ENCODE measurements at places on chromosomes 6 and 20. TPM values are rescaled to one million over a fixed set of nuclear protein-coding genes. Genes with fewer than 3 reads are reported as not detected.
A peak's percentile ranks its signal among the peaks of the same experiment; 100 is the strongest.

DNA sequence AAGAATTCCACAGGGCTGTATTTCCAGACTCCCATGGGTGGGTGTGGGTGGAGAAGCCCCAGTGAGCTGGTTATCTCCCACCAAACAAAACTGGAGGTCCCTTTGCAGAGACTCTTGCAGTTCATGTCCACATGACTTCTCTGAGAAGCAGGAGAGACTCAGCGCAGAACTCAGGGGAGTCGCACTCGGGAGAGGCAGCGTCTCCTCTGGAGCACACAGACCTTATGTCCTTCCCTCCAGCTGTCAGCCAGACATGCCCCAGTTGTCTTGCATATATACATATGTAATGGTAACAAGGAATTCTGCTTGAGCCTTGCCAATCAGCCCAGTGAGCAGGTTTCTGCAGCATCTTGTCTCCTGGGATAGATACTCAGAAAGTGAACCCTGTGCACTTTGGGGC, 23.8 kb downstream of the MYT1 start:
- no peaks in the 10 kb centered on the region for H3K27me3 ChIP-seq
- no peaks in the 10 kb centered on the region for H3K36me3 ChIP-seq
- no peak overlapping the region for H3K4me3 ChIP-seq
- H3K27ac ChIP-seq, result no peak overlapping the region
- DNase-seq, result no peak

DNA sequence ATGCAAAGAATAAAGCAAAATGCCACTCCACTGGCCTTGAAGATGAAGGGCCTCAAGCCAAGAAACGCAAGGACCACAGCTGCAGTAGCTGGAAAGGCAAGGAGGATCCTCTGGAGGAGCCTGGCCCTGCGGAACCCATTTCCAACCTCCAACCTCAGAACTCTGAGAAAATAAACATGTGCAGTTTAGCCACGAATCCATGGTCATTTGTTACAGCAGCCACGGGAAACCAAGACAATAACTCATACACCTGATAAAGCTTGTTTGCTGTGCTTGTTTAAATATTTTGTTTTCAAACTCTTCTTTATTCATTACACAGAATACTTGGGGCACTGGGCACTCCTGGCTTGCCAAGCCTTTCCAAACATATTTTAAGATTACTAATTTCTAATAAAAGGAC, 10.4 kb downstream of the SERPINB6 start:
- peak overlapping the region; percentile 5 for H3K27ac ChIP-seq
- peaks cover 6% of the 10 kb centered on the region for H3K4me1 ChIP-seq
- no peaks in the 10 kb centered on the region for H3K36me3 ChIP-seq
- no peak for DNase-seq
- no peaks in the 10 kb centered on the region for H3K27me3 ChIP-seq
- H3K4me3 ChIP-seq, result no peak overlapping the region

- no peak for DNase-seq
- H3K4me3 ChIP-seq, result no peak overlapping the region
- no peaks in the 10 kb centered on the region for H3K27me3 ChIP-seq
Measured at GRCh38 chr6:144888621-144889020, 603.5 kb downstream of the UTRN start.

GRCh38 chr6:3504354-3504753, 47.5 kb upstream of the SLC22A23 start:
- no peak for DNase-seq
- no peaks in the 10 kb centered on the region for H3K27me3 ChIP-seq
- H3K4me1 ChIP-seq, result no peaks in the 10 kb centered on the region
- H3K36me3 ChIP-seq, result no peaks in the 10 kb centered on the region

- no peak for DNase-seq
- H3K36me3 ChIP-seq, result no peaks in the 10 kb centered on the region
- H3K27me3 ChIP-seq, result no peaks in the 10 kb centered on the region
Measured at GRCh38 chr6:11810854-11811643, 32.4 kb upstream of the ADTRP start.

DNA sequence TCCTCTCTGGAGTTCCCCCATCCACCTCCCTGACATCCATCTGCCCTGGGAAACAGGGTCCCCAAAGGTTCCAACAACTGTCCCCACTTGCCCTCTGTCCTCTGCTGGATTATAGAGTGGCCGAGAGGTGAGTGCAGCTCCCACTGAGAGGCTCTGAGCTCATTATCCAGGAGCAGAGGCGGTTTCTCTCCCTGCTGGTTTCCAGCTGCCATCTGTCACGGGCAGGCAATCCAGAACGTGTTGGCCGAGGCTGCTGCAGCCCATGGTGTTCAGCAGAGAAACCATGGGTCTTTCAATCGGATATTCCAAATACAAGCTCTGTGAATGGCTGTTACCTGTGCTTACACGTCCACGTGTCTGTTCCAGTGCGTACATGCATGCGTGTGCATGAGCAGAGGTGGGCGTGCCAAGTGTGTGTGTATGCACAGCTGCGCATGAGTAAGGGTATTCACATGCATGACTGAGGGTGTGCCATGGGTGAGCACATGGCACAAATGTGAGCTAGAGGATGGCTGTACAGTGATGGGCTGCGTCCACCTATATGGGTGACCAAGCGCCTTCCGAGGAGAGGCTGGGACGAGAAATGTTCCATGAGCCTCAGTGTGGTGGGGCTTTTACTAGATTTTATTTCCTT, 183.7 kb upstream of the PMEPA1 start:
- DNase-seq, result no peak
- no peak overlapping the region for H3K4me3 ChIP-seq
- H3K4me1 ChIP-seq, result no peaks in the 10 kb centered on the region
- no peaks in the 10 kb centered on the region for H3K27me3 ChIP-seq
- no peaks in the 10 kb centered on the region for H3K36me3 ChIP-seq

DNA sequence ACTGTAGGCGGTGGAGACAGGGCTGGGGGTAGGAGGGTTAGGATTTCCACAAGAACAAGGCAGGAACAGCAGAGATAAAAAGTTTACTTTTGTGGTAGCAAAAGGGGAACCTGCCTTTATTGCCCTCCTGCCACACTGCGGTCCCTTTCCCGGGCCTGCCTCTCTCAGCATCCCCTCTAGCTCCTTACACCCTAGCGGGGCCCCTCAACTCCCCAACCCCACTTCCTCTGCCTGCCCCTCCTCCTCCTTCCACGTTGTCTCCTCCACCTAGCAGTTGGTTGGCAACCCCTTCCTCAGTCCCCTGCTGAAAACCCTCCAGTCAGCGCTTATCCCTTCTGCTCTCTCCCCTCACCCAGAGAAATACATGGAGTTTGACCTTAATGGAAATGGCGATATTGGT, 714 bp downstream of the AIF1 start:
- no peaks in the 10 kb centered on the region for H3K27me3 ChIP-seq
- no peaks in the 10 kb centered on the region for H3K36me3 ChIP-seq
- H3K4me3 ChIP-seq, result no peak overlapping the region

- no peaks in the 10 kb centered on the region for H3K36me3 ChIP-seq
- H3K4me1 ChIP-seq, result no peaks in the 10 kb centered on the region
- H3K4me3 ChIP-seq, result no peak overlapping the region
- DNase-seq, result no peak
- no peak overlapping the region for H3K27ac ChIP-seq
- H3K27me3 ChIP-seq, result no peaks in the 10 kb centered on the region
Measured at GRCh38 chr6:91653895-91654294, 1067.0 kb upstream of the MAP3K7 start.

GRCh38 chr6:100952006-100952405, 70.9 kb upstream of the ASCC3 start:
- H3K36me3 ChIP-seq, result no peaks in the 10 kb centered on the region
- H3K27me3 ChIP-seq, result no peaks in the 10 kb centered on the region
- H3K27ac ChIP-seq, result no peak overlapping the region
- H3K4me3 ChIP-seq, result no peak overlapping the region
- no peak for DNase-seq
- no peaks in the 10 kb centered on the region for H3K4me1 ChIP-seq

- DNase-seq, result no peak
- H3K27me3 ChIP-seq, result no peaks in the 10 kb centered on the region
- H3K4me1 ChIP-seq, result no peaks in the 10 kb centered on the region
- H3K4me3 ChIP-seq, result no peak overlapping the region
- no peaks in the 10 kb centered on the region for H3K36me3 ChIP-seq
Measured at GRCh38 chr20:1809611-1810510, 85.3 kb upstream of the SIRPA start.

GRCh38 chr20:23085436-23086055, 578 bp downstream of the CD93 start:
- H3K36me3 ChIP-seq, result no peaks in the 10 kb centered on the region
- H3K4me3 ChIP-seq, result peak overlapping the region; percentile 12
- no peaks in the 10 kb centered on the region for H3K4me1 ChIP-seq
- peak overlapping the region; percentile 85 for H3K27ac ChIP-seq
- no peaks in the 10 kb centered on the region for H3K27me3 ChIP-seq

- peak; percentile 62 for DNase-seq
- no peaks in the 10 kb centered on the region for H3K36me3 ChIP-seq
- H3K4me3 ChIP-seq, result no peak overlapping the region
Measured at GRCh38 chr6:161169696-161170095, 104.2 kb downstream of the AGPAT4 start.

- H3K36me3 ChIP-seq, result peaks cover 4% of the 10 kb centered on the region
- no peak overlapping the region for H3K27ac ChIP-seq
- peak; percentile 7 for DNase-seq
- H3K27me3 ChIP-seq, result no peaks in the 10 kb centered on the region
- H3K4me3 ChIP-seq, result no peak overlapping the region
Measured at GRCh38 chr6:43728586-43728985, 41.0 kb upstream of the MRPS18A start.

DNA sequence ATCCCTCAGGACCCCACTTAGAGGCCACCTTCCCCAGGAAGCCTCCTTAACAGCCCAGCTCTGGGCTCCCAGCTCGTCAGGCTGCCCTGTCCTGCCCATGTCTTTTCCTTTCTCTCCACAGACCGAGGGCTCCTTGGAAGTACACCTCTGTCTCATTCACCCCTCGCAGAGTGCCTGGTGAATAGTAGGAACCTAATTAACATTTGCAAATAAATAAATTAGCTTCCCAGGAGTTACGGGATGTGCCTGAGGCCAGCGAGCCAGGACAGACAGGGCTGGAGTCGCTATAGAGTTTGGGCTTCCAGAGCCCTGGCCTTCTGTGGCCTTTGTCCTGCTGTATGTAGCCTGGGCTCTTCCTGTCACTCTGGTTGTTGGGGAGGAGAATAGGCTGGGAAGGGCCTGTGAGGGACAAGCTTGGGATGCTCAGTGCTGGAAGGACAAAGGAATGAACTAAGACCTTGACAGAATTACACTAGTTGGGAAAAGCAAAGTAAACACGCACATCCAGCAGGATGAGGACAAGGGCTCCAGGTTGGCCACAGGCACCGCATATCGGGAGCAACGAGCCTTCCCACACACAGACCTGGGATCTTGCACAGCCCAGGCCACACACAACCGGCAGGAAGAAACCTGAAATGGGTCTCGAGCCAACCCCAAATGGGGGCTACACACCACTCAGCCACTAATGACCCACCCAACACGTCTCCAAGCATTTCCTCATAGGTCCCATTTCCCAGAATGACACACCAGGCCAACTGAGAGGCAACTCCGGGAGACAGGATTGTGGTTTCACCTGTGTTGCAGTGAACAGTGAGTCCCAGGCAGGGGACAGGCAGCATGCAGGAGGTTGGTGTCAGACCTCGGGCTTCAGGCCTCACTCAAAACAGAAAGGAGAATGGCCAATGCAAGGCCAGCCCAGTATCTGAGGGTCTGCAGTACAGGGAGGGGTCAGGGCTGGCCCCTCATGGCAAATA, 9.7 kb downstream of the MAP1LC3A start:
- DNase-seq, result no peak
- no peak overlapping the region for H3K4me3 ChIP-seq
- no peak overlapping the region for H3K27ac ChIP-seq
- H3K36me3 ChIP-seq, result no peaks in the 10 kb centered on the region
- no peaks in the 10 kb centered on the region for H3K27me3 ChIP-seq

DNA sequence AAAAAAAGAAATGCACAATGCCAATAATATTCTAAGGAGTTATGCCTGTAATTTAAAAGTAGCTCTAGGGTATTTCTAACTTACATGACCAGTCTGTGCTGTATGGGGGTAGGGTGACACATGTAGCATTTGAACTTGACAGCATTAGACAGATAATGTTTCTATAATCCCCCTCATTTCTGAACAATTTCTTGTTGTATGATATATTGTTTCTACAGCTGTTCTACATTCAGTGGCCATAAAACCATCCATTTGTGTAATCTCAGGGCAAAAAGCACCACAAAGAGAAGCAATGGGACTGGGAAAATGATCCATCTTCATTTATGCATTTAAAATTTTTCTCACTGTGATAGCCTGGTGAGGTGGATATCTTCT, 767.8 kb downstream of the TFAP2A start:
- no peak overlapping the region for H3K27ac ChIP-seq
- no peak for DNase-seq
- H3K27me3 ChIP-seq, result no peaks in the 10 kb centered on the region

- H3K27me3 ChIP-seq, result no peaks in the 10 kb centered on the region
- DNase-seq, result no peak
- H3K4me1 ChIP-seq, result no peaks in the 10 kb centered on the region
Measured at GRCh38 chr6:129440691-129441090, 269.3 kb downstream of the ARHGAP18 start.

DNA sequence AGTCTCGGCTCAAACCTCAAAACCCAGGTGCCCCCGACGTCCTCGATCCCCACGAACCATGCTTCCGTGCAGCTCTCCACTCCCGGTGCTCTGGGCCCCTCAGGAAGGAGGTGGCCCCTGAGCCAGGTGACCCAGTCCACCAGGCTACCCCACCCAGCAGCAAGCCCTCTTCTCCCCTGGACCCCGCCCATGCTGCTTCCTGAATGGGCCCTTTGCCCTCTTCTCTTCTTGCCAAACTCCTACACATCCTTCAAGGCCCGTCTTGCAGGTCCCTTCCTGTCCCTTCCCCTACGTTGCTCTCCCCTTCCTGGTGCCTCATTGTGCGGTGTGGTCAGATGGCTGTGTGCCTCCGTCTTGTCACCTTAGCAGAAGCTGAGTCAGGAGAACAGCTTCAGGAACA, 3.4 kb upstream of the GATA5 start:
- no peaks in the 10 kb centered on the region for H3K36me3 ChIP-seq
- no peak overlapping the region for H3K4me3 ChIP-seq
- DNase-seq, result no peak
- H3K4me1 ChIP-seq, result peaks cover 7% of the 10 kb centered on the region
- H3K27ac ChIP-seq, result no peak overlapping the region

DNA sequence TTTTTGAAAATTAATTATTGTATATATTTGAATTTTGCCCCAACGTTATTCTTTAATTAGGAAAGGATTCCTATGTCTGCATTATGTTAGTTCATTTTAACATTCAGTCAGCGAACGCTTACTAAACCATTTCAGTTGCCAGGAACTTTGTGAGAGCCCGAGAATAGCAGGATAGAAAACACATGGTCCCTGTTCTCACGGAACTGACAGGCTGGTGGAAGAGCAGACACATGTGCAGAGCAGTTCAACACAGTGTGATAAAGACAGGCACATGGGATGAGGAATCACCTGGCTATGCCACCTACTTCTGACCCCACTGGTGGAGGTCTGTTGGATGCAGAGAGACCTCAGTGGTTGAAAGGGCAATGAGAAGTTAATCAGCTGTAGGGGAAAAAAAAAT, 367.2 kb downstream of the EPM2A start:
- H3K4me3 ChIP-seq, result no peak overlapping the region
- no peak overlapping the region for H3K27ac ChIP-seq
- no peaks in the 10 kb centered on the region for H3K27me3 ChIP-seq

- no peak for DNase-seq
- no peak overlapping the region for H3K27ac ChIP-seq
Measured at GRCh38 chr6:119060255-119060907, 18.1 kb downstream of the FAM184A start.

PERP gene
- total RNA-seq, result 18.4 TPM

KCNS1 gene
- total RNA-seq, result not detected

RAB44 gene
- total RNA-seq, result not detected

ADGRF5 gene
- total RNA-seq, result 32.3 TPM

SOX18 gene
- total RNA-seq, result 16.7 TPM

HLA-G gene
- not detected for total RNA-seq

CYP21A2 gene
- not detected for total RNA-seq

HLA-DOB gene
- total RNA-seq, result 0.28 TPM

SDHAF4 gene
- total RNA-seq, result 11.2 TPM

SMLR1 gene
- total RNA-seq, result not detected

GRIK2 gene
- total RNA-seq, result not detected

SPEF1 gene
- total RNA-seq, result not detected

PDSS2 gene
- total RNA-seq, result 16.9 TPM

All from uterus (tissue), 4 donors.